Activated CD4-positive, alpha-beta memory T cell treated with anti-CD3 and anti-CD28 coated beads, Interleukin-2, amount 10 ng/mL, durations not matched to agents 7 days and 5 days (primary cell): ENCODE measurements at places on chromosomes 1 and 21. TPM values are rescaled to one million over a fixed set of nuclear protein-coding genes. Genes with fewer than 3 reads are reported as not detected.
A peak's percentile ranks its signal among the peaks of the same experiment; 100 is the strongest.

The TTC39A gene
- not detected for total RNA-seq

The SPRR5 gene
- not detected for total RNA-seq

The TM2D1 gene
- total RNA-seq, result 39.1 TPM

The CNIH3 gene
- 1.9 TPM for total RNA-seq

The CNIH4 gene
- 52.1 TPM for total RNA-seq

The LRRC3 gene
- total RNA-seq, result 3.7 TPM

- no peak for DNase-seq
Observed at GRCh38 chr21:21232320-21232719, 234.1 kb downstream of the NCAM2 start.

GRCh38 chr1:153752571-153753195, 22.5 kb upstream of the SLC27A3 start:
- no peak for DNase-seq

GRCh38 chr1:63728611-63729226, 45.1 kb upstream of the ROR1 start:
- no peak for DNase-seq

GRCh38 chr1:246189126-246189525, 318.0 kb downstream of the SMYD3 start:
- DNase-seq, result no peak

- DNase-seq, result no peak
Observed at GRCh38 chr1:57254022-57254421, 169.8 kb downstream of the DAB1 start.

DNA sequence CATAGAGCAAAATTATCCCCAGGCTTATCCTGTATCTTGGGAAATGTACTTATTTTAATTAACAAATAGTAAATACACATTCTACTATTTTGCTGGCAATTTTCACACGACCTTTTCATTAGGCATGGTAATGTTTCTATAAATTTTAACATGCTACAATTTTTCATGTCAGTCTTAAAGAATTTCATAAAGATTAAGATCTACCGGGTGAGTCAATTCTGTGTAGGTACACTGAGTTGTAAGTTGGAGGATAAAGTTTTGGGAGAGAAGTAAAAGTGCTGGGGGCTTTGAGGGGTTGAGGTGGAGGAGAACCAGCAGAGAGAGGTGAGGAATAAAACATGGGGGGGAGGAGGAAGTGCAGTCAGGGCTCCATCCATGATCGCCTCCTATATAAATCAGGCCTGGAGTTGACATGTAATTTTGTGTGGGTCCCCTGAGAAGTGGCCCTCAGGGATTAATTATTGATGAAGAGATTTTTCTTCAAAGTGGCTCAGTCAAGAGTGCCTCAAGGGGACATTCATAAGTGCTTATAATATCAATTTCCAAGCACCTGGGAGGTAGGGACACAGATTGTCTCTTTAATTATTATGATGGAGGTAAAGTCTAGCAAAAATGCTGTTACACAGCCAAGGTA, 7.2 kb downstream of the DPYD start:
- no peak for DNase-seq

DNA sequence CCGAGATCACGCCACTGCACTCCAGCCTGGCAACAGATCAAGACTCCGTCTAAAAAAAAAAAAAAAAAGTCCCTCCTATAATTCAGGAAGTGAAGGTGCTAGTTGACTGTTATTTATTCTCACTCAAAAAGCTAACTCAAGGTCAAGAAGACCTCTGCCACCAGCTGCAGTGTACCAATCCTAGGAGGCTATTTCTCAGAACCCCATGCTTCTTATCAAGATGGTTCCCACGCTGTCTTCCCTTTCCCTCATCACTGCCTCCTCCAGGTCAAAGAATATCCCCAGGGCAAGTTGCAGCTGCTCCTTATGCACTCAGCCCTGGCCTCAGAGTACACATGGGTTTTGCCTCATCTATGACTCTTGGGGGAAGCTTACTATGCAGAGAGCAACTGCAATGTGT, 53.6 kb downstream of the RERE start:
- no peak for DNase-seq

GRCh38 chr1:2295526-2295925, 67.4 kb downstream of the SKI start:
- DNase-seq, result no peak

GRCh38 chr1:180188091-180188506, 33.4 kb downstream of the QSOX1 start:
- DNase-seq, result no peak

DNA sequence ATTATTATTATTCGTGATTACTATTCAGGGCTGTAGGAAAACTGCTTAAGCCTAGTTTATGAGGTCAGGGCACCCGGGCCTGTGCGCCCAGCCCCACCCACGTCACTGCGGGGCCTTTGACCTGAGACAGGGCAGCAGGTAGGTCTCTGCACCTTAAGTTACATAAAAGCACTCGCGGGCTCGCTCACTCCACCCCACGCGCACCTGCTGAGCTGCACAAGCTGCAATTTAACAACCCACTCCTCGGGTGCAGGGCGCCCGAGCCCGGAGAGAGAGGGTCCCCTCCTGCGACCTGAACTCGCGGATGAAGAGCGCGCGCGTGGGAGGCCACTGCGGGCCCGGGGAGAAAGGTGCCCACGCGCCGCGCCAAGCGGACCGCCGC, 477 bp downstream of the ICMT start:
- peak; percentile 24 for DNase-seq

DNA sequence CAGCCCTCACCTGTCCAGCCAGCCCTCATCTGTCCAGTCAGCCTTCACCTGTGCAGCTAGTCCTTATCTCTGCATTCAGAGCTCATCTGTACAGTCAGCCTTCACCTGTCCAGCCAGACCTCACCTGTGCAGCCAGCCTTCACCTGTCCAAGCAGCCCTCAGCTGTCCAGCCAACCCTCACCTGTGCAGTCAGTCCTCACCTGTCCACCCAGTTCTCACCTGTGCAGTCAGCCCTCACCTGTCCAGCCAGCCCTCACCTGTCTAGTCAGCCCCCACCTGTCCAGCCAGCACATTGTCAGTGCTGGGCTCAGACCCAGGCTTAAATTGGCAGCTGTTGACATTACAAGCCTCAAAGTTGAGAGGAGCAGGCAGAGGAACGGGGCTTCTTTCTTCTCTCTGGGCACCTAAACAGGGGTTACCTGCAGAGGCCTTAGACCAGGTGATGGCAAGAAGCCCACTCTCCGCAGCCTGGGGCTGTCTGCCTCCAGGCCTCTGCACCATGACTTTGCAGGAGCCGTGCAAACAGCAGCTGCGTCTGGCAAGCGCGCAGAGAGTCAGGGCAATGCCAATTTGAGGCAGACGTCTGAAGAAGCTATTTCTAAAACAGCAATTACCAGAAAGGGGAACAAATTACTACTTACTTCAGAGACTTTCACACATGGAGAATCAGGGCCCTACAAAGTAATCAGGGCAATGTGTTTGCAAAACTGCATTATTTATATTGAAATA, 506.1 kb downstream of the NPHP4 start:
- DNase-seq, result no peak

- no peak for DNase-seq
Observed at GRCh38 chr1:213979751-213980586, 7.8 kb upstream of the PROX1 start.

DNA sequence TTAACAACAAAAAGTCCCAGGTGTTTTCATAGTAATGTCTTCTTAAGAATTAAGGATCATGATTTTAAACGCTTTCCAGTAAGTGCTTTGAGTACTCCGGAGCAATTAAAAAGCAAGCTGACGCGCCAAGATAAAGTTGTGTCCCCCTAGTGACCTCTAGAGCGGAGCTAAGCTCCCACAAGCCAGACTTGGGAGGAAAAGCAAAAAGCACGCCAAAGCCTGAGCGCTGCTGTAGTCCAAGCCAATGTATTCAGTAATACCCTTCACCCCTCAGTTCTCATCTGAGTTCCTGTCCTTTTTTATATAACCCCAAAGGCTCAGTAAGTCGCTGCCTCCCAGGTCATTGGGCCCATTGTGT, 3.5 kb upstream of the SLC44A5 start:
- no peak for DNase-seq

GRCh38 chr1:205015241-205015640, 27.8 kb upstream of the CNTN2 start:
- DNase-seq, result no peak

DNA sequence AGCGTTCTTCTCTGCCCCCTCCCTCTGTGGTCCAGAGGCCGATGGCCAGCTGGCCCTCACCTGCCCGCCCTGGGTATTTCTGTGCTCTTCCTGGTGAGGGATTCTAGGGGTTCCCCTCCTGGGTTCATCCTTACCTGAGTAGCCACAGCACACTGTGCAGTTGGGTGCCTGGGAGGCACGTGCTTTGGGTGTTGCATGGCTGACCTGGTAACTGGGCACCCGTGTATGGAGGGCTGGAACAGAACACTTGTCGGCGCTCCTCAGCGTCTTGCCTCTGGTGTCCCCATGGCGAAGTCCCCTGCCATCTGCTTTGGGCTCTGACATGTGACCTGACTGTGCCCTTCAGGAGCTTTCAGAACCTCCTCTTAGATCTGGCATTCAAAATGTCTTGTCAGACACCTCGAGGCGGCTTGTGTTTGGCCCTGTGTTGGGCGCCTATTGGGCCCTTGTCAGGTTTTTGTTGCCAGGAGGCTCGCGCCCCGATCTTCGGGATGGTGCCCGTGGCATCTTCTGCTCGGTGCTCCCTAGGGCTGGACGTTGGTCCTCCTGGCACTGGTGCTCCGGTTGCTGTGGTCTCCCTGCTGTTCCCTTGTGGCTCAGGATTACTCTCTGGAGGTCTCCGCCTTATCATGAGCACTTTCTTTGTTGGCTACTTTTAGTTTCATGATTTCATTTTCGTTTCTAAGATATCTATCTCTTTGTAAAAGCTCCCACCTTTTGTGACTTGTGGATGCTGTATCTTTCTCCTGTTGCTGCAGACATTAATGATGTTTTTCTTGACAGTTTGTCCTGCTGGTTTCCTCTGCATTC, 28.5 kb downstream of the SKI start:
- DNase-seq, result peak; percentile 18

GRCh38 chr1:160124705-160125478, 9.3 kb downstream of the ATP1A2 start:
- DNase-seq, result no peak

- no peak for DNase-seq
Observed at GRCh38 chr1:186225096-186225495, 150.0 kb downstream of the TPR start.

- DNase-seq, result no peak
Observed at GRCh38 chr1:23444104-23444533, 19.6 kb upstream of the TCEA3 start.

GRCh38 chr1:84434081-84434769, 35.9 kb downstream of the DNASE2B start:
- DNase-seq, result no peak

DNA sequence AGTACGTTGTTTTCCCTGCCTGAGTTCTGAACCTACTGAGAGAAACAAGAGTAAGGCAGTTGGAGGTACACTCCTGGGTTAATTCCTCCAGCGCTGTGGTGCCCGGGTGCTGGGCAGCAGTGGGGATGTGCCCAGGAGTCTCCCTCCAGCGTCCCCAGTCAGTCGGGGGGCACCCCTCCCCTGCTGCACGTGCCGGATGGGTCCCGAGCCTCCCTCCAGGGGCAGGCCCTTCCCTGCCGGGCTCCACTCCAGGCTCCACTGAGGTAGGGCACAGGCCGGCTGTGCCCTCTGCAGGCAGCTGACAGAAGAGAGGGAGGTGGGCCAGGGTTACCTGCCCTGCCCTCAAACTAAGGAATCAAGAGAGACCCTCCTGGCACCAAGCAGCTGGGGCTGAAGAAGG, 238.1 kb upstream of the VAMP3 start:
- no peak for DNase-seq

DNA sequence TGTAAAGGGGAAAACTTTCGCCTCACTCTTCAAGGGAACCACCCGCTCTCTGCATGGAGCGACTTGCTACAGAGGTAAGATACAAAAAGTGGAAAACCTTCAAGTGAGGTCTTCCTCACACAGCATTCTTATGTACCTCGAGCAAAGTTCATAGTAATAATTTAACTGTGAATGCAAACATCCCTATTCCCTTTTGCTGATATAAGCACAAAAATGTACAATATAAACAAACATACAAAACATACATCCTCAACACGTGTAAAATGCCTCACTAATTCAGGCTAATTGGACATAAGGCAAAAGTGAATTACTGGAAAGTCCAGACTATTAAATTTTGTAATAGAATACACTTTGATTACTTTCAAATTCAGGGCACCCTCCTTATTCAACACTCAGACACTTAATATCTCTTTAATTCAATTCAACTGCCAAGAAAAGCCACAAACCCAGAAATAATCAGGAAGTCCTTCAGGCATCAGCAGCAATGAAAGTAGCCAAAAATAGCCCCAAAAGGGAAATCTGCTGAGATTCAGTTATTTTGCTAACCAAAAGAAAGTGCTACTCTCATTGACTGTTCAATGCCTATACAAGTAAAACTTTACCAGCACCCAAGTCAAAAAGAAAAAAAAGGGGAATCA, 15.2 kb upstream of the LMX1A start:
- DNase-seq, result no peak

DNA sequence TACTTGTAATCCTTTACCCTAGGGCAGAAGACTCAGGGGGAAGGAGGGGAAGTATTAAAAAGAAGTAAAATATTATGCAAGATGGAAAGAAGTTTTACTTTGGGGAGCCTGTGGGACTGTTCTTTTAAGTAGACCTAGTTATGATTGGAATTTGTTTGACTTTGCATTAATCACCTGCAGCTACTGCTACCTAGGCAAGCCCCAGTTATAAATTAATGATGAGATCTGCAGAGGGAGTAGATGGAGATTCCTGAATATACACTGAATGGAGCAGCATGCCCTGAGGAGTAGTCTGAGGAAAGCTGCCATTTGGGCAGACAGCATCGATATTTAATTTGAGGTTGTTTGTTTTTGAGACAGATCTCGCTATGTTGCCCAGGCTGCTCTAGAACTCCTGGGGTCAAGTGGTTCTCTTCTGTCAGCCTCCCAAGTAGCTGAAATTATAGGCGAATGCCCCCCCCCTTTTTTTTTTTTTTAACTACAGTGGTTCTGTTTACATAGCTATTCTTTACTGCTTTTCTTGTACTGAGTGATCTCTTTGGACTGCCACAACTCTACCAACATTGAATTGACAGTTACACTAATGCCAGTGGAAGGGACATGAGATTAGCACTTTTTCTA, 81.4 kb upstream of the SERTAD4 start:
- DNase-seq, result no peak

GRCh38 chr1:116768416-116769103, 14.3 kb downstream of the CD2 start:
- DNase-seq, result no peak

- no peak for DNase-seq
Observed at GRCh38 chr1:114122941-114123618, 30.6 kb downstream of the SYT6 start.

DNA sequence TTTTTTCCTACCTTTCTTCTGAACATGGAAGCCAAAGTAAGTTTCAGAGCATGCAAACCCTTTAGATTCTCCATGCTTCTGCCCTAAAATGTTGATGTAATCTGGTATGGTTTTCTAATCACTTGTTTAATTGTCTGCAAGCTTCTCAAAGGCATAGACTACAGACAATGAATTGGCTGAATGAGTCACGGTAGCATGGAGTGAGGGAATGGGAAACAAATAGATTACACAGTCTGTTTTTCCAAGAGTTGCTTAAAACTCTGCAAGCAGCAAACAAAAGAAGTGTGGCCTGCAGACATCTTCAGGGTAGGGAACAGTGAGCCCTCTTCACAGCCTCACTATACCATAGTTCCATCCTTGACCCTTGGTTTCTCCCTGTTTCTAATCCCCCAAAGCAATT, 326.0 kb downstream of the BARHL2 start:
- DNase-seq, result no peak
